ENCODE measurements at places on chromosomes 6 and 20.

DNA sequence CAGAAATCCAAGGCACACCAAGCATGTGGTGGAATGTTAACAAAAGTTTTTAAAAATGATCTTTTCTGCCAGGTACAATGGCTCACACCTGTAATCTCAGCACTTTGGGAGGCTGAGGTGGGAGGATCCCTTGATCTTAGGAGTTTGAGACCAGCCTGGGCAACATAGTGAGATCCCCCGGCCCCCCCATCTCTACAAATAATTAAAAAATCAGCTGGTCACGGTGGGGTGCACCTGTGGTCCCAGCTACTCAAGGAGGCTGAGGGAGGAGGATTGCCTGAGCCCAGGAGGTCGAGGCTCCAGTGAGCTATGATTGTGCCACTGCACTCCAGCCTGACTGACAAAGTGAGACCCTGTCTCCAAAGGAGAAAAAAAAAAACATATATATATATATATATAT, 8.0 kb downstream of the RIPK1 start:
- no peak for DNase-seq

GRCh38 chr6:451336-451735, 59.8 kb downstream of the IRF4 start:
- DNase-seq = no peak

GRCh38 chr6:113871975-113872374, 14.8 kb downstream of the MARCKS start:
- DNase-seq = no peak

DNA sequence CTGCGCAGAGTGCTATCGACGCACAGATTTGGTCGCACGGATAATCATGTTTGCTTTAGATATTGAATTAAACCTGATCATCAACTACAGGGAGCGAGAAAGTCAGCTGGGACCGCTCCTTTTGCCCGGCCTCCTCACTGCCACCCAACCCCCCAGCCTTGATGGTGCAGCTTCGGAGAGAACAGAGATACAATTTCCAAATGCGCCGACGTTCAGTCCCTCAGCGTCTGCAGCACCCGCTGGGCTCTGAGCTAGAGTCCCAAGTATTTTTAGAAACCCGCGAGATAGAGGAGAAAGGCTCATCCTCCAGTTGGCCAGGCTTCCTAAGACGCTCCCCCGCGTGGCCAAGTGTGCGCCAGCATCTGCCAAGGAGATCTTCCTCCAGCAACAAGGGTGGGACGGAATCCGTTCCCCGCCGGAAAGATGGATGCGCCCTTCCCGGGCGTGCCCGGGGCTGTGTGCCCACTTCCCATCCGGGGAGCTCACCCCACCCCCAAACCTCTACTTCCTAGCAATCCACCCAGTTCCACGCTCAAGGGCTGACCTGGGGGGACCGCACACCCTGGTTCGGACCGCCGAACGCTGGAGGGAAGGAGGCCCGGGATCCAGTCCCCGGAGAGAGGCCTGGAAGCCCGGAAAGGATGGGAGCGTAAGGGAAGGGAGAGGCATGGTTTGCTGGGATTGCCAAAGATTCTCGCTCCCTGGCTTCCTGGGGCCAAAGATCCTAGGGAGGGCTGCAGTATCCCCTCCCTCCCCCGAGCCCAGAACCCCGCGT, 4.1 kb downstream of the NKX2-2 start:
- DNase-seq = no peak

DNA sequence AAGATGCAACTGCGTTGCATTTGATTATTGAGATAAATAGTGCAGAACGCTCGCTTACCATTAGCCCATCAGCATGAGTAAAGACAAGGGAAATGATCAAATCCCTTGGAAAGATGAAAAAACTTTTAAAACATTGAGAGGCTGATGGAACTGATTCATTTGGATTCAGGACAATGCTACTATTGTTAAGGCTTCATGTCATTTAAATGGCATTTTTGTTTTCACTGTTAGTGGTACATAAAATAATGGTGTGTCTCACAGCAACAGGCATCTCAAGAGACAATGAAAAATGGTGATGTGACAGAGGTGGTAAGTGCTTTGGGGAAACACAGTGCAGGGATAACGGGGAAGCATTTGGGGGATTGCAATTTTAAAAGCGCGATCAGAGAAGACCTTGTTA, 159.7 kb upstream of the KCNG1 start:
- DNase-seq = no peak

GRCh38 chr6:119346450-119346849, 3.1 kb downstream of the MAN1A1 start:
- DNase-seq = no peak

- no peak for DNase-seq
These were observed 208.4 kb upstream of the CNR1 start for GRCh38 chr6:88374553-88374952.

Data from T-helper 2 cell (primary cell).